Esophagus mucosa (tissue), 1 donor: ENCODE measurements at places on chromosomes 3 and 15. TPM values are rescaled to one million over a fixed set of nuclear protein-coding genes. Genes with fewer than 3 reads are reported as not detected.
A peak's percentile ranks its signal among the peaks of the same experiment; 100 is the strongest.

The PATL2 gene
- total RNA-seq, result 1.2 TPM

The PODXL2 gene
- total RNA-seq, result 2.7 TPM

The PP2D1 gene
- not detected for total RNA-seq

The XCR1 gene
- total RNA-seq, result 0.04 TPM

The KNL1 gene
- total RNA-seq, result 8.8 TPM

GRCh38 chr3:196419386-196419785 lies 12.8 kb downstream of the UBXN7 start:
- ATAC-seq, result no peak

GRCh38 chr3:50230794-50231125 lies 5.2 kb upstream of the GNAI2 start:
- no peak for ATAC-seq

GRCh38 chr15:87609474-87609873 lies 647.1 kb downstream of the NTRK3 start:
- ATAC-seq, result no peak

DNA sequence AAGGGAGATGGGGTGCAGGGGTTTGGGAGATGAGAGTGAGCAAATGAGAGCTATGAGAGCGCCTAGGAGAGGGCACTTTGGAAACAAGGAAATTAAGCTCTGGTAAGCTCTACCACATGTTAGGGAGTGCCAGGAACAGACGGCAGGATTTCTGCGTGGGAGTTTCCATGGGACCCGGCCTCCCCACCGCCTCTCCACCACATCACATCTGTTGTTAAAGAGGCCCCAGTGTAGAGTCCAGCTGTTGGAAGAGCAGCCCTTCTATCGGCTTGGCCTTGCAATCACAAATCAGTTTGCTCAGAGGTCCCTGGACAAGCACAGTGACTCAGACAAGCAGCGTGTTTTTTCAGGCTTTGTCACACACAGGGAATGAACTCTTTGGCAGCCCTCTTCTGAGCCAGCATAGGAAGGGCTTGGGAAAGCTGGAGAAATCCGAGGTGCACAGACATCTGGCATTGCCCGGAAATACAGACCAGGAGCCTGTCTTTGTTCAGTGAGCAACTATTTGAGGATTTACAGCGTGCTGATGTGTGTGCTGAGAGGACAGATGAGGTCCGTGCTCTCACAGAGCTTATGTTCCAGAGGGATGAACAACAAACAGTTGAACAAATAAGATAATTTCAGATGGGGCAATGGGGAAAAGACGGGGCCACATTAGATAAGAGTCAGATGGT lies 370.6 kb upstream of the PROK2 start:
- peak; percentile 47 for ATAC-seq

GRCh38 chr3:177358977-177359592 lies 161.8 kb upstream of the TBL1XR1 start:
- peak; percentile 51 for ATAC-seq

GRCh38 chr15:99282121-99282520 lies 30.8 kb downstream of the LRRC28 start:
- no peak for ATAC-seq

DNA sequence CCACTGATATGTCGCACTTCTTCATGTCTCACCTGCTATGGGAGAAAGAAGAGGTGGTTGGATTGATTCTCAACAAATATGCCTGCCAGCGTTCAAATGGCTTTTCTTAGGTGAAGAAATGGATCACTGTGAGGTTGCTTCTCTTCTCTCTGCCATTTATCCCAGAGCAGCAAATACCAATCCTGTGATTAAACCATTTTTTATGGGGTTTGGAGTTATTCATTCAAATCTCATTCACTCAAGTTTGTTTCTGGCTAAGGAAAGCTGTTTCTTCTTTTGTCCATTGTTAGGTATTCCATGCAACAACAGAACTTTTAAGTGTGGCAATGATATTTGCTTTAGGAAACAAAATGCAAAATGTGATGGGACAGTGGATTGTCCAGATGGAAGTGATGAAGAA lies 12.2 kb upstream of the C3orf52 start:
- ATAC-seq, result no peak

- ATAC-seq, result no peak
Measured at GRCh38 chr3:50484722-50485121, 18.7 kb downstream of the CACNA2D2 start.

DNA sequence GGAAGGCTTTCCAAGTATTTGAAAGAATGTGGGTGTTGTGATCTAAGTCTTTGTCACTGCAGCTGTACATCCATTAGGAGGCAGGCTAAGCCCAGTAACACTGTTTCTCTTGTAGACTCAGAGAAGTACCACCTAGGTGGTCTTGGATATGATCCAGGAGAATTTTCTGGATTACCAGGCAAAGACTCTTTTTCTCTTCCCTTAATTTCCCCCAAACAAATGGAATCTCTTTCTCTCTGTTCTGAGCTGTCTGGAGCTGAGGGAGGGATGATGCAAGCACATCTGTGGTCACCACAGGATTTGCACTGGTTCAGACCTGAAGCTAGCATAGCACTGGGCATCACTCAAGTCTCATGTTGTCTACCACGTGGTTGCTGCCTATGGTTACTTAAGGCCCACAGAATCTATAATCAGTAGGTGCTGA lies 227.6 kb downstream of the NECTIN3 start:
- ATAC-seq, result no peak

DNA sequence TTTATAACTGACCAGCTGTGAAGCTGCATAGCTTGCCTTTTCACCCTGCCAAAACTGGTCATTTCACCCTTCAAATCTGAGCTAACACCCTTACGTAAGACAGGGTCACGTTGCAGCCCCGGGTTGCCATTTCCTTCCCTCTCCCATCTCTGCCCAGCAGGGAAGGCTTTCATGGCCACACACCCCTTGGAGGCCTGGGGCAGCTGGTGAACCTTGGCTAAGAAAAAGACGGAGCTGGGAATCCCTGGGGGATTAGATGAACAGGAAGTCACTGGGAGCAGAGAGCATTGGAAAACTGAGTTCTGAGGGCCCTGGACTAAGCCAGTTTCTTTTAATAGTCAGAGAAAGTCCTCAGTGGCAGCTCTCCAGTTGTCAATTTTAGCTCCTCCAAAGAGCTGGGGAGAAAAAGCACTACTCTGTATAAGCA lies 67.8 kb downstream of the TTC23 start:
- no peak for ATAC-seq
